Right forelimb (tissue), 1 donor: ENCODE measurements at places on chromosomes 7 and 10.

GRCh38 chr10:132274581-132274980, 33.2 kb downstream of the STK32C start:
- no peak for DNase-seq

DNA sequence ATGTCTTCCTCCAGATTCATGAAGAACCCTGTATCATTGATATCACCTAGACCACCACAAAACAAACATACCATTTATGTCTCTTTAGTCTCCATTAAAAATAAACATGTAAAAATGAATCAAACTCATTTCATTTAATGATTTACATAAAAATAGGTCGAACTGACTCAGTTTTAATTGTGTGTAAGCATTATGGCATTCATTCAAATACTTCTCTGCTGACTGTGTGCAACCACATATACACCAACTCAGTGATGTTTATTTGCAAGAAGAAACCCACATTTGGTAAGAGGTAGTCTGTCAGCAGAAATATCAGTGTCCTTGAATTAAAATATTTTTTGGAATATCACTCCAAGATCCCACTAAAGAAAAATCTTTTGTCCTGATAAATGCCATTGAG, 30.5 kb downstream of the ABCB1 start:
- no peak for DNase-seq

GRCh38 chr7:151838072-151838471, 38.8 kb downstream of the PRKAG2 start:
- no peak for DNase-seq

DNA sequence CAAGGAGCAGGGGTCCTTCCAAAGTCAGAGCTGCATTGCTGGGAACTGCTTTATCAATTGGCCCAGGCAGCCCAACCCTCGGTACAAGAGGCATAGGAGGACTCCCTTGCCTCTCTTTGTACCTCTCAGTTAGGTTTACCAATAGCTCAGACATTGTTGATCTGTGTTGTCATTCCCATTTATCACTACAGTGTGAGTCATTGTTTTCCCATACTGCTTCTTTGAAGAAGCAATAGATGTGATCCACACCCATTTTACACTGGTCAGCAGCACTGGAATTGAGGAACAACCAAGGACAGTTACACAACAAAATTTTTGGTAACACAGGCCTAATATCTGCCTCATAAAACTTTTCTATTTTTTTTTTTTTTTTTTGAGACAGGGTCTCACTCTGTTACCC, 307.2 kb downstream of the SNX13 start:
- no peak for DNase-seq

- no peak for DNase-seq
These were observed 5.4 kb downstream of the LOXL4 start for GRCh38 chr10:98262571-98262970.

- DNase-seq = peak; percentile 48
These were observed 58.2 kb downstream of the ELAPOR2 start for GRCh38 chr7:87001214-87001613.

DNA sequence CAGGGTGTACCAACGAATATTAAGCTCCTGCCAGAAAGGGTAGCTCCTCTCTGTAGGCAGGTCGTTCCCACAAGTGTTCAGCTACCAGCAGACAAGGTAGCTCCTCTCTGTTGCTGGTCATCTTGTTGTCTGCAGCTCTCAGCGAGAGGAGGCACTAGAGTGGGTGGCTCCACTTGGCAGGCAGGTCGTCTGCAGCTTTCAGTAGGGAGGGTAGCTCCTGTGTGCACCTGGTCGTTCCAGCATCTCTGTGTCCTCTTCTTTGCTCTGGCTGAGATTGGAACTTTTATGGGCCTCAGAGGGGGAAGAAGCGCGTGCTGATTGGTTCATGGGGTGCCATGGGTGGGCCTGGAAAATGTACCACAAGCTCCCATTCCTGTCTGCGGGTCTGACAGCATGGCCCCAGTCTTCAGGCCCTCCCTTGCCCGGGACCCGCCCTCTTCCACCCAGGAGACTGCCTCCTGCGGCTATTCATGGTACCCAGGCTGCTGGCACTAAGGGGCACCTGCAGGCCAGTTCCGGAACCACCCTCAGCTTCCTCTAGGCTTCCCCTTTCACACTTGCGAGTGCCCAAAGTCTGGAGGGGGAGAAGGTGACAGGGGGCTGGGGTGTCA, 63.9 kb upstream of the CACNA2D1 start:
- DNase-seq = no peak

- no peak for DNase-seq
These were observed 318.0 kb downstream of the PAXIP1 start for GRCh38 chr7:154684666-154685563.

- DNase-seq = no peak
These were observed 595.9 kb upstream of the AUTS2 start for GRCh38 chr7:69002416-69002815.

DNA sequence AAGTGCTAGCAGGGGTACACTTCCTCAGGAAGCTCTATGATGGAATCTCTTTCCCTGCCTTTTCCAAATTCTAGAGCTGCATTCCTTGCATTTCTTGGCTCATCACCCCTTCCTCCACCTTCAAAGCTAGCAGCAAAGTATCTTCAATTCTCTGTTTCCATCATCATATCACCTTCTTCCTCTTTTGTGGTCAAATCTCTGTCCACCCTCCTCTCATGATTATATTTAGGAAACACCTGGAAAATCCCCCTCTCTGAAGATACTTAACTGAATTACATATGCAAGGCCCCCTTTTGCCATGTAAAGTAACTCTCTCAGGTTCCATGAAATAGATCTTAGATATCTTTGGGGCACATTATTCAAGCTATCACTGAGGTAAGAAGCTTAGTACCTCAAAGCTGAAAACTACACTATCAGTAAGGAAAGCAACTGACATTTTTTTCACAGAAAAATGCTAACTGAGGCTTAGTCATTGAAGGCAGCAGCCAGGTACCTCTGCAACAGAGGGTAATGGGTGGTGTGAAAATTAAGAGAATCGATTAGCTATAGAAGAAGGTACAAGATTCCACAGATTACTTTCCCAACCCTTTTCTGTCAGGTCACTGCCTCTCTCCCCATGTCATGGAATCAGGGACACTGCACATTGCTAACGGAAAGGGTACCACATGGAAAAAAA, 197.3 kb downstream of the MACC1 start:
- no peak for DNase-seq

GRCh38 chr10:49212783-49213182, 24.6 kb upstream of the TMEM273 start:
- DNase-seq = no peak

- no peak for DNase-seq
These were observed 7.5 kb upstream of the DNAJC1 start for GRCh38 chr10:22010973-22011408.

DNA sequence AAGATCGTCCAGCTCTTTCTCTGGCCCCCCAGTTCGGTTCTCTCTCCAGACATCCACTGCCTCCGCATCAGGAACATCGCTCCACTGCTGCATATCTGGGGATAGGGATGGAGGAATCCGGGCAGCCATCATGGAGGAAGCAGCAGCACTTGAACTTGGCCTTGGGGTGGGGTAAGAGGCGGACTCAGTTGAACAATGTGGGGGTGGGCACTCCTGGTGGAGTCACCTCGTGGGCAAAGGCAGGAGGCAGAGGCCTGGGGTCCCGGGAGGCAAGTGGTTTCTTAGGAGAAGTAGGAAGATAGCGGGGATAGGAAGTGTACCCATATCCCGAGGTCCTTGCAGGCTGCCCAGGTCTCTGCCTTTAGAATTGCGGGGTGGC, 98.3 kb downstream of the CHST15 start:
- peak; percentile 50 for DNase-seq

DNA sequence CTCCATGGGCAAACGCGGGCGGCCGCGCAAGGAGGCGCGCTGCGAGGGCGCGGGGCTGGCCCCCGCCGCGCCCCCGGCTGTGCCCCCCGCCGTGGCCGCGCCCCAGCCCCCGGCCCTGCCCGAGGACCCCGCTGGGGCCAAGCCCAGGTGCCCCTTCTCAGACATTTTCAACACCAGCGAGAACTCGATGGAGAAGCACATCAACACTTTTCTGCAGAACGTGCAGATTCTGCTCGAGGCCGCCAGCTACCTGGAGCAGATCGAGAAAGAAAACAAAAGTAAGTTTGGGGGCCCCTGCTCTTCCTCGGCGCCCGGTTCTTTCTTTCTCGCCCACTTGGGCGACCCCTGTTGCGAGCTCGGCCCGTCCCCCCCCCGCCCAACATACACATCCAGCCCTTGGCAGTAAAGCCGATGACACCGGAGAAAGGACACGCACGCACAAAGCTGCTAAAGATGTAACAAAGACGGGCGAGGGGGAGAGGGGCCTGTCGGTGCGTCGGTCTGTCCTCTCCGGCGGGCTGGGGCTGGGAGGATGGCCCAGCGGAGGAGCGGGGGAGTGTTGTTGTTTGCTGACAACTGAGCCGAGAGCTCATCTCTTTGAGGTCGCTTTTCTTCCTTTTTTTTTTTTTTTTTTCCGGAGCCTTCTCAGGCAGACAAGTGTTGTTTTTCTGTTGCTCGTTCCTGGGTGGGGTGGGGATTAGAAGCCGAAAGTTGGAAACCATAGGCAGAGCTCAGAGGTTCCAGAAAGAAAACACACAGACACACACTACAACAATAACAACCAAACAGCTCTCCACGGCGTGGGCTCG, 604 bp downstream of the MXI1 start:
- DNase-seq = peak; percentile 72

DNA sequence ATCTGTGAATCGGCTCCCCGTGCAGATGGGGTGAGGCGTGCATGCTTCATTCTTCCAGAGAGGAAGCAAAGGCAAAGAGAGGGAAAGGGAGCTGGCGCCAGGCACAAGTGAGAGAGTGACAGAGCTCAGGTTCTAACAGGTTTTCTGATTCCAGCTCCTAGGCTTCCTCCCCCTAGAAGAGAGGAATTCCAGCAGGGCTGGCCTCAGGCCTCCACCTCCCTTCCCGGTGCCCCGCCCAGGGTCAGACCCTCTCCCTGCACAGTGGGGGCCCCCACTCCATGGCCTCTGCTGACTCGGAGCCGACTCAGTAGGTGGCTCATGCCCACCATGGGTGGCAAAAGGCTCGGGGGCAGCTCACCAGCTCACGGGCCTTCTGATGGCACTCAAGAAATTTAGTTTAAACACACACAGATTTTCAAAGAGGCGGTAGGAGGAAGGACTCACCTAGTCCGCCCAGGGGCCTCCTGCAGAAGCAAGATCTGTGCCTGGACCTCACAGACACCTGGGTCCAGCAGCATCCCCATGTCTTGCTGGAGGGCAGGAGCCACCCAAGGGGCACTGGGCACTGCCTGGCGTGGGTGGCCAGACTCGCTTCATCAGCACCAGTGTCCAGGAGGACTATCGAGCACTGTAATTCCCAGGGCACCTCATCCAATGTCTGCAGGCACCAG, 183.5 kb downstream of the MAD1L1 start:
- DNase-seq = no peak

- no peak for DNase-seq
These were observed 5.0 kb downstream of the CHAT start for GRCh38 chr10:49618821-49619220.

GRCh38 chr7:39501358-39501757, 64.8 kb upstream of the YAE1 start:
- DNase-seq = no peak

- no peak for DNase-seq
These were observed 53.5 kb downstream of the SND1 start for GRCh38 chr7:127705461-127705959.
